Muscle of back (tissue), 13 donors: ENCODE measurements at places on chromosomes 4 and X.

GRCh38 chr4:112251019-112251643 lies 19.5 kb downstream of the AP1AR start:
- no peak for DNase-seq

DNA sequence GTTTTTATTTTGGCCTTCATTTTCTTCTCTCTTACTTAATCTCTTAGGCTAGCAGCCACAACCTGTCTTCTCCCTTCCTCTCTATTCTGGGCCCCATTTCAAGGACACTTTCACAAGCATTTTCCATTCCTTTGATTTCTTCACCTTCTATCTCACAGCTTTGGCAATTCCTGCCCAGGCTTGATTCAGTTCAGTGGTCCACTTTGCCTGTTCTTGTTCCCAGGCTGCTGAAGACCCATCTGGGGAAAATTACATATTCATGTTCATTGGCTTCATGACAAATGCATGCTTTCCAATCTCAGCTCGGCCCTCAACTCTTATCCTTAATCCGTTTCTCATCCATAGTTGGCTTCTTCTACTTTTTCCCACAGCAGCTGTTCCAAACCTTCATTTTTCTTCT lies 38.7 kb upstream of the LPAR4 start:
- DNase-seq = peak; percentile 91

DNA sequence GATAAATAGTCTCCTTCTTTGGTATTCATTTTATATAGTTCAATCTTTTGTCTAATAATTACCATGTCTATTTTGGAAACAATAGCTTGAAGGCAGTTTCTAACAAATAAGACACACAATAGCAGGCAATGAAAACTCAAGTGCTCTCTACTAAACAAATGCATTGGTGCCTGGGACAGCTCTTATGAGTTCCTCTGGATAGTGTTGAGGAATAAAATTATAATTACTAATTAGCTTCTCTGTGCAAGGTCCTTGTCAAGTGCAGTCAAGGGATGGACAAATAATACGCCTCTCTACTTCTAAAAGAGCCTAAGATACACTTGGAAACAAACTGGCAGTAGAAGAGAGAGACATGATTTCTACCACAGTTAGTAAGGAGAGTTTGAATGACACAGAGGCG lies 229.0 kb upstream of the GLRA2 start:
- DNase-seq = no peak

- no peak for DNase-seq
Measured at GRCh38 chr4:118783887-118784286, 52.0 kb downstream of the SEC24D start.

DNA sequence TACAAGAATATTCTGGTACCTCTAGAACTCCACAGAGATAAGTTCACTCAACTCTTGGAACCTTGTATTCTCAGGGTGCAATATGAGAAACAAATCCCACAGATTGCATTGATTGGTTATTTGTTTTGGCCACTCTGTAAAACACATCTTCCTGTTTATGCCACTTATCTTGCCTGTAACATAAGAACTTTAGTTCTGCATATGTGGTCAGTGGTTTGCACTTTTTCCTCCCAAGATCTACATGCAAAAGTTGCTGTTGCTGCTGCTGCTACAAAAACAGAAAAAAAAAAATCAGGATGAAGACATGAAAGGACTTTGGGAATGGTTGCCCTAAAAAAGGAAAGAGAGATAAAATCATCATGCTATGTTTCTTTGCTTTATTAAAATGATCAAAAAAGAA lies 9.6 kb downstream of the ODAPH start:
- no peak for DNase-seq
